ENCODE measurements at places on chromosomes 2 and 18.

- no peak for DNase-seq
Measured at GRCh38 chr2:112685271-112685884, 35.4 kb upstream of the NT5DC4 start.

DNA sequence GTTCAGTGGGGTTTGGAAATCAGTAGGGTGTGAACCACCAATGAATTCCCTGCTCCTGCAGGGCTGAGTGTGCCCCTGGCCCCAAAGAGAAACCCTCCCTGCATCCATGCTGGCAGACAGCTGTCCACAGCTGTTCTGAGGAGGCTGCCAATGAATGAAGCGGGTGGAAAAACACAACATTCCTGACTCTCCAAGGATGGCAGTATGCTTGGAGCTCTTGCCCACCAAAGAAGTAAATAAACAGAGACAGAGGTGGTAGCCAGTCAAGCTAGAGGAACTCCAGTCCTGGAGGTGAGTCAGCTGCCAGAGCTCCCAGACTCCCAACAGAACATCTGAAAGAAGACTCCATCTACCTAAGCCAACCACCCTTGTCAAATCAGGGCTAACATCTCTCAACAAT lies 6.2 kb downstream of the ZBTB7C start:
- no peak for DNase-seq

- no peak for DNase-seq
Measured at GRCh38 chr2:69663860-69664259, 20.3 kb upstream of the AAK1 start.

- DNase-seq, result no peak
Measured at GRCh38 chr2:145078923-145079322, 559.0 kb upstream of the ZEB2 start.

DNA sequence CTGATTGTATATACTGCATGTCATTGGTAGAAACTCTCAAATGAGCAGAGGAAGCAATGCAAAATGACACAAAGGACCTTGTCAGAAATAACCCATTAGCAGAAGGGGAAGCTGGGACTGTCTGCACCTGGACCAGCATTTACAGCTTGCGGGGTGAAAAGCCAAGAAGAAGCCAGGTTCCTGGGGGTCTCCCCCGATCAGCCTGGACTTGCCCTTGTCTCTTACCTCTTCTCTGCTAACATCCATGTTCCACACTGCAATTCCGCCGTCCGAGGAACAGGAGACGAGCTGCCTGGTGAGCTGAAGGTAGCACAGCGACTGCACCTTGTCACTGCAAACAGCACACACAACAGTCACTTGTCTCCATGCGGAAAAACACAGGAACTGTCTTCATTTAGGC lies 51.1 kb downstream of the WDFY1 start:
- DNase-seq, result no peak

GRCh38 chr2:84204995-84205394 lies 254.1 kb downstream of the SUCLG1 start:
- DNase-seq, result no peak

DNA sequence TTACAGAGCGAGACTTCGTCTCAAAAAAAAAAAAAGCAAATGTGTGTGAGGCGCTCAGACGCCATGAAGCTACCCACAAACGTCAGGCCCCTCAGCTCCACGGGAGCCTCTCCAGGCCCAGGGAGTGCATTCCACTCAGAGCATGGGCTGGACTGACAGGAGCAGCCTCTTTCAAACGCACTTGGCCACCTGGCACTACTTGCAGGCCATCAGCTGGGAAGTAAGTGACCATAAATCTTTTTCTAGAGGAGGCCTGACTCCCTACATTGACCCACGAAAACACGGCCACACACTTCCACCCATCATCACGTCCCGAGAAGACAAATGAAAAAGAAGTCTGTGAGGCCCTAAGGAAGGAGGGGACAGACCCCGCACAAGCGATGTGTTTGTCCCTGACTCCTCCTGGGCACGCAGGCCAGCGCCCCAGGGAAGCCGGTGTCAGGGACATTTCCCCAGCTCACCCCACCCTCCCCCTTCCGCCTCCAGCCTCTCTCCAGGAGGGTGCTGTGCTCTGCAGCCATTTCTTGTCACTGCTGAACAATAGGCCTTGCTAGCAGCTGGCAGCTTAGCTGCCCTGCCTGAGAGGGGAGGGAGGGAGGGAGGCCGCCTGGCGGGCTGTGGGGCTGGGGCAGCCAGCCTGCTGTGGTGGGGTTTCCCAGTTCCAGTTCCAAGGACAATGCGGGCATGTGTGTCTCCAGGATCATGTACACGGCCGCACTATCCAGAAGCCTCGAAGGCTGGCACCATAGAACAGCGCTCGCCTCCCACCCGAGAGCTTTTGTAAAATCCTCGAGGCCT lies 26.6 kb downstream of the SERTAD2 start:
- peak; percentile 82 for DNase-seq

DNA sequence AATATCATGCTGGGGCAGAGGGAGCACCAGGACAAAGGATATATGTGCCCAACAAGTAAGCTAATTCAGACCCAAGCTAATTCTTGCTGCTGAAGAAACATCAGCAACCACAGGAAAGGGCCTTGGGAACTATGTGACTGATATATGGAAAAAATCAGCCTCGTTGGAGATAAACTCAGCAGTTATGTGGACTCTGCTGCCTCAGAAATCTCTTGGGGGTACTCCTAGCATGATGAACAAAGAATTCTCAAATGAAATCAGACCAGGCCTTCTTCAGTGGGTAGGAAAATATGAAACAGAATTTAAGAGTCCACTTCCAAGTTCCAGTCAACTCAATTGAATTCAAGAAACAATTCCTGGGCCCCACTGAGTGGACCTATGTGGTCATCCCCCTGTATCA lies 367.9 kb downstream of the TNS1 start:
- no peak for DNase-seq

DNA sequence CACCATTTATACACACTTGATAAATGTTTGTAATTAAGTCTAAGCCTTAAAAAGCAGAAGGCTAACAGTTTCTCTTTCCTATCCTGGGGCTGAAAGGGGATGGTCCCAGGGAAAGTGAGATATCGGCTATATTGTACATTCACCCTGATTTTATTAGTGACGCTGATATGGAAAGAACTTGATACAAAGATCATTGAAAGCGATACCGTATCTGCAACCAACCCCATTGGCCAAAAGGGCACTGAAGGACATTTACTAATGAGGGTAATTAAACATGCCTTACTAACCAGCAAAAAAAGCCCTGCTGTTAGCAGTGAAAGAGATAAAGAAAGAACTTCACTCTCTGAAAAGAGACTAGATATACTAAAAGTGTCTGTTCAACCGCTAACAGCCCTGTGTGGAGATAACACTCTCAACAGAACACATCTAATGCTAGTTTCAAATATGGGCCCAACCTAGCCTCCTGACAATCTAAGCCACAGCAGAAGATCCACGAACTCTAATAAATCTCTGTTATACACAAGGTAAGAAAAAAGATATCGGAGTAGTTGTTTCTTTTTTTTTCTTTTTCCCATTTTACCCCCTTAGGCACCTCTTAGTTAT lies 200.0 kb downstream of the CDH2 start:
- DNase-seq, result no peak

- DNase-seq, result peak; percentile 56
Measured at GRCh38 chr2:233248999-233249398, 2.5 kb upstream of the ATG16L1 start.

GRCh38 chr18:50466634-50467033 lies 91.8 kb downstream of the SKA1 start:
- DNase-seq, result no peak

- peak; percentile 63 for DNase-seq
Measured at GRCh38 chr2:66436581-66437001, 1.7 kb downstream of the MEIS1 start.

DNA sequence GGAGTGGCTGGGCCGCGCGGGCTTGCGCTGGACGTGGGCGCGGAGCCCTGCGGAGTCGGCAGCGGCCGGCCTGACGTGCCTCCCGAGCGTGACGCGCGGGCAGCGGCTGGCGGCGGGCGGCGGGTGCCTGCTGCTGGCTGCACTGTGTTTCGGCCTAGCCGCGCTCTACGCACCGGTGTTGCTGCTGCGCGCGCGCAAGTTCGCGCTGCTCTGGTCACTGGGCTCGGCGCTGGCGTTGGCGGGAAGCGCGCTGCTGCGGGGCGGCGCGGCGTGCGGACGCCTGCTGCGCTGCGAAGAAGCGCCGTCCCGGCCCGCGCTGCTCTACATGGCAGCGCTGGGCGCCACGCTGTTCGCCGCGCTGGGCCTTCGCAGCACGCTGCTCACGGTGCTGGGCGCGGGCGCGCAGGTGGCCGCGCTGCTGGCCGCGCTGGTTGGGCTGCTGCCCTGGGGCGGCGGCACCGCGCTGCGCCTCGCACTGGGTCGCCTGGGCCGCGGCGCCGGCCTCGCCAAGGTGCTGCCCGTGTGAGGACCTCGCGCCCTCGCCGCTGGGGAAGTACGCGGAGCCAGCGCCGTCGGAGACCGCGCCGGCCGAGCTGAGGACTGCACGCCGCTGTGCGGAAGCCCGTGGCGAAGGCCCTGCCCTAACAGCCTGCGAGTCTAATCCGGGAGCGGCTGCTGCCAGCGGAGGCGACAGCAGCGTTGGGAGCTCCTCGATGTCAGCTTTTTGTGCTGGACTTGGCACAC lies 526 bp downstream of the SFT2D3 start:
- peak; percentile 44 for DNase-seq

DNA sequence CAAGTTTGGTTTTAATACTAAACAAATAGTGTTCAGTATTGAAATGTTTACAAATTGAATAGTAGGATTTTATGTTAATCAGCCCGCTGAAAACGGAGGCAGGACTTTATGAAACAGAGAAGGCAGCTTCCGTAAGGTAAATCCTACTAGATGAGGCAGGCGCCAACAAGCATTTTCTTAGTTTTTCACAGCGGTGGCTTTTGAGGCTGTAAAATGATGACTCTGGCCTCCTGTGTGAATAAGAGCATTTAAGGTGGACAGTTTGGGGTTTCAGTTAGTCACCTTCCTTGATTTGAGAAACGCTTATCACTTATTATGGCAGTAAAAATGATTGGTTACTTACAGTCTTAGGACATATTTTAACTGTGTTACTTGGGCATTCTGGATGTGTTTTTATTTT lies 212.9 kb downstream of the PTGR3 start:
- DNase-seq, result no peak

DNA sequence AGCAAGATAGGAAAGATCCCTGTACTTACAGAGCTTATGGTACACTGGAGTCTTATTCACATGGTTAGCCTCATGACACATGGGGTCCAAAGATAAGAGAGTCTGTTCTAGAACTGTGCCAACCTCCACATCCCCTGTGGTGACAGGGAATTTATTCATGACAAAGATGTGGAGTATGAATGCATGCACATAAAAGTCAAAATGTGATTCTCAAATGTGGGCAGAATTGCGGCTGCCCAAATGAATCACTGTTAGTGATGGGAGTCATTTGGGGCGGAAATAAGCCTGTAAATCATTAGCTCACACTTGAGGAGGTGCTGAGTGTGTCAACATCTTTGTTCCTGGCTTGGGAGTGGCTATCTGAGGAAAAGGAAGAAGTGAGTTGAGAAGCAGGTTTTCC lies 560.6 kb downstream of the SLC4A3 start:
- DNase-seq, result no peak

DNA sequence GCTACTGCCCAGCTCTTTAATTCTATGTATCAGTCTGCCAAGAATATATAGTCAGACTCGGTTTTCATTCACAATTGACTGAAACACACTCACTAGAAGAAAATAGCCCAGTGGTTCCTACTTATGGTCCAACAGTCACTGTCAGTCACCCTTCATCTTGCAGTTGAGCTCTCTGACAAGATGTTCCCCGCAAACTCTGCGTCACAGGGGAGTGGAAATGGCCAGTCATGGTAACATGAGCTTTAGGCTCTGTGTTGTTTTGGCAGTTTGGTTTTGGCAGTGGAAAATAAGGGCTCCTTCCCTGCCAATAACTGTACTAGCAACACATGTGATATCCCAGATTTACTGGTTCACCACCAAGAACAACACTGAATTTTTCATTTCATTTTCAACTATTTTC lies 122.5 kb downstream of the PRPF40A start:
- DNase-seq, result no peak

Data from pons (tissue), 1 donor.